ENCODE measurements at places on chromosomes 13 and 19. TPM values are rescaled to one million over a fixed set of nuclear protein-coding genes. Genes with fewer than 3 reads are reported as not detected.

The CEACAM19 gene
- 4.1 TPM for total RNA-seq

The CYP4F3 gene
- 0.82 TPM for total RNA-seq

The AXL gene
- 48.2 TPM for total RNA-seq

The ELANE gene
- total RNA-seq = 0.89 TPM

The AKT2 gene
- total RNA-seq = 102 TPM

The TNFSF13B gene
- total RNA-seq = 12.2 TPM

The LGALS7B gene
- not detected for total RNA-seq

The CD209 gene
- total RNA-seq = 9.2 TPM

The PLPPR3 gene
- 1.9 TPM for total RNA-seq

The RNF225 gene
- total RNA-seq = 1.9 TPM

The LILRB4 gene
- total RNA-seq = 16.5 TPM

The PEAK3 gene
- total RNA-seq = 8.5 TPM

The PCDH9 gene
- 3.4 TPM for total RNA-seq

The KLK12 gene
- not detected for total RNA-seq

The TUBB4A gene
- 0.65 TPM for total RNA-seq

The ENOX1 gene
- total RNA-seq = 1.5 TPM

The RASAL3 gene
- total RNA-seq = 27.1 TPM

- H3K4me3 ChIP-seq = no peak overlapping the region
- no peak overlapping the region for H3K27ac ChIP-seq
- DNase-seq = no peak
- no peaks in the 10 kb centered on the region for H3K27me3 ChIP-seq
- no peaks in the 10 kb centered on the region for H3K36me3 ChIP-seq
These were observed 12.5 kb downstream of the INTS6 start for GRCh38 chr13:51440381-51440780.

DNA sequence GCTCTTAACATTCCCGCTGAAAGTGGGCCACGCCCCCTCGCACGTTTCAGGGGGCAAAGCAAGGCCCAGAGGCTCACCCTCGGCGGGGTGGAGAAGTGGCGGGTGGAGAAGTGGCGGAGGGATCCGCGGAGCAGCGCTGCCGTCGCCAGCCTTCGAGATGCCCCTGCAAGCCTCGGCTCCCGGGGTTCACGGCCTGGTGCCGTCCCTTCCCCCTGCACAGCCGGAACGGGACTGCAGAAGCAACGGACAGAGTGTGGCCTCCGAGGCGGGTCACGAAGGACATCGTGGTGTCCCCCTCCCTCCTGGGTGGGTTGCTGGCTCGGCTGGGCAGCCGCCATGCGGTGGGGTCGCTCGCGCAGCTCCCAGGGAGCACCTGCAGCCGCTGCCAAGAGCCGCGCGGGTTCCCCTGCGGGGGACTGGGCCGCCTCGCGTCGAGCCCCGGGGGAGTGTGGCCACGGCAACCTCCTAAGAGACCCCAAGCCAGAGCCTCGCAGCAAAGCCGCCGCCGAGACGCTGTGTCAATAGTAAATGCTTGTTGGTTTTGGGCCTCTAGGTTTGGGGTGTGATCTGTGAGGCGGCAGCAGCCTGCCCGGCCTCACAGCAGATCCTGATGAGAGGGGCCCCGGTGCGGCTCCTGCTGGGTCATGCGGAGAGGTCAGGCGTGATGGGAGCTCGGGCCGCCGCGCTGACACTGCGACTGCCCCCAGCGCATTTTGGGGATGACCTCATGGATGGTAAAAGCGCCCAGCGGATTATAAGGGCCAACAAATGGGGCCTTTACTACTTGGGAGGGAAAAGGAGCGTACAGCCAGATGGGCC is 5.5 kb downstream of the TPGS1 start:
- no peak overlapping the region for H3K4me3 ChIP-seq
- no peaks in the 10 kb centered on the region for H3K27me3 ChIP-seq
- peaks cover 6% of the 10 kb centered on the region for H3K4me1 ChIP-seq
- H3K27ac ChIP-seq = no peak overlapping the region
- H3K36me3 ChIP-seq = no peaks in the 10 kb centered on the region

GRCh38 chr13:42219051-42219450 is 52.9 kb upstream of the AKAP11 start:
- no peaks in the 10 kb centered on the region for H3K27me3 ChIP-seq
- no peaks in the 10 kb centered on the region for H3K4me1 ChIP-seq
- no peaks in the 10 kb centered on the region for H3K36me3 ChIP-seq
- no peak for DNase-seq

DNA sequence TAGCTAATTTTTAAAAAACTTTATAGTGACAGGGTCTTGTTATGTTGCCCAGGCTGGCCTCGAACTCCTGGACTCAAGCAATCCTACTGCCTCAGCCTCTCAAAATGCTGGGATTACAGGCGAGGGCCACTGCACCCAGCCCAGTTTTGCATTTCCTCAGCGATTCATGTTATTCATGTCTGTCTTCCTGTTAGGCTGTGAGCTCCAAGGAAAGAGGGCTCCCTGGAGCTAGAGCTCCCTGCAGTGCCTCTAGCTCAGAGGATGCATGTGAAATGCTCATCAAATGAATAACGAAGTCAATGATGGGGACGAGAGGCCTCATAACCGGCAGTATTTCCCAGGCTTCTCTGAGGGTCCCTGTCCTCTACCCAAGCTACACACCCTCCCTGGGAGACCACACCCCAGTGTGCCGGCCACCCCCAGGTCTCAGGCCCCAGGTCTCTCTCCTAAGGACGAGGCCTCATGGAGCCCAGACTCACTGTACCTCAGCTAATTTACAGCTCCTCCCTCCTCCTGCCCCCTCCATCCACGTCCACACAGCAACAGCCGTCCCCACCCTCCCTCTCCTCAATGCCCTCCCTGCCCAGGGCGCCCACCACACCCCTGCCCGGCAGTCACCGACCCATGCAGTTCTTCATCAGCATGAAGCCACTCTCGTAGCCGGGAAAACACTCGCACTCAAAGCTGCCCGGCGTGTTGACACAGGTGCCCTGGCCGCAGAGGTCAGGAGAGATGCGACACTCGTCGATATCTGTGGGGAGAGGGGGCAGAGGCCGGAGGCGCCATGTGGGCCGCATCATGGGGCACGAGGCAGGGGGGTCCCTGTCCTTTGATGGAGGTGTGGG is 28.5 kb downstream of the FBN3 start:
- no peak overlapping the region for H3K4me3 ChIP-seq
- DNase-seq = peak; percentile 57
- H3K4me1 ChIP-seq = no peaks in the 10 kb centered on the region
- H3K27me3 ChIP-seq = no peaks in the 10 kb centered on the region

DNA sequence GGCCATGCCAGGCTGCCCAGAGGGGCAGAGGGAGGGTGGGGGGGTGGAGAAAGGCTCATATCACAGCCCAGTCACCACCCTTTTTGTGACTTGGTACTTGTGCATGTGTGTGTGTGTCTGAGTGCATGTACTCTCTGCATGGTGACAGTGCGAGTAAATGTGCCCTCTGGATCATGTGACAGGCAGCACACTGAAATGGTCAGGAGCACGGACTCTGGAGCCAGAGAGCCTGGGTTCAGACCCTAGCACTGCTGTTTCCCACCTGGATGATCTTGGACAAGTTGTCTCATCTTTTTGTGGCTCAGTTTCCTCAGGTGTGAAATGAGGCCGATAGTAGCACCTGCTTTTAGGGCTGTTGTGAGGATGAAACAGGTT is 2.0 kb downstream of the CIC start:
- peak overlapping the region; percentile 92 for H3K27ac ChIP-seq
- DNase-seq = no peak
- peak overlapping the region; percentile 60 for H3K4me3 ChIP-seq
- H3K36me3 ChIP-seq = no peaks in the 10 kb centered on the region

GRCh38 chr13:99296398-99296797 is 10.8 kb downstream of the GPR183 start:
- H3K27me3 ChIP-seq = no peaks in the 10 kb centered on the region
- no peak overlapping the region for H3K27ac ChIP-seq

- H3K36me3 ChIP-seq = peaks cover 36% of the 10 kb centered on the region
- DNase-seq = no peak
- no peaks in the 10 kb centered on the region for H3K27me3 ChIP-seq
- peaks cover 56% of the 10 kb centered on the region for H3K4me1 ChIP-seq
- no peak overlapping the region for H3K4me3 ChIP-seq
- no peak overlapping the region for H3K27ac ChIP-seq
These were observed 2.7 kb downstream of the PIAS4 start for GRCh38 chr19:4009990-4010807.

GRCh38 chr19:39247701-39248664 is 673 bp downstream of the IFNL4 start:
- no peak for DNase-seq
- no peaks in the 10 kb centered on the region for H3K4me1 ChIP-seq
- H3K4me3 ChIP-seq = no peak overlapping the region
- H3K36me3 ChIP-seq = no peaks in the 10 kb centered on the region
- no peak overlapping the region for H3K27ac ChIP-seq

- no peaks in the 10 kb centered on the region for H3K27me3 ChIP-seq
- H3K27ac ChIP-seq = peak overlapping the region; percentile 77
- peaks cover 3% of the 10 kb centered on the region for H3K4me1 ChIP-seq
- H3K36me3 ChIP-seq = no peaks in the 10 kb centered on the region
- DNase-seq = peak; percentile 56
These were observed 29.8 kb downstream of the RAB20 start for GRCh38 chr13:110531671-110532083.

DNA sequence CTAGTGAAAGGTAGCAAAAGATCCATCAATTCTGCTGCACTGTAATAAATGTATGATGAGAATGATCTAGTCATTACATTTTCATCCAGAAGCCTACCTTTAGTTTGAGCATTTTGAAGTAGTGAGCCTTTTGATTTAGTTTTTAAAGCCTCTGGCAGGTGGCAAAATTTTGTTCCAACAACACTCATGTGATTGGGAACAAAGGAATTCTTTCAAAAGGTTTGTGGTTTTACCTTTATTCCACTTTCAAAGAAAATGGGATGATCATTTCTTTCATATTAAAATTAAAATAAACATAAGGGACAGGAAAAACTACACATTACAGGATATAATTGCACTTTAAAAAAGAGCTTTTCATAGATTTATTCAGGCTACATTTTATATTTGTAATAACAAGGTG is 260.2 kb downstream of the DACH1 start:
- no peaks in the 10 kb centered on the region for H3K36me3 ChIP-seq
- H3K27ac ChIP-seq = no peak overlapping the region
- no peaks in the 10 kb centered on the region for H3K4me1 ChIP-seq

DNA sequence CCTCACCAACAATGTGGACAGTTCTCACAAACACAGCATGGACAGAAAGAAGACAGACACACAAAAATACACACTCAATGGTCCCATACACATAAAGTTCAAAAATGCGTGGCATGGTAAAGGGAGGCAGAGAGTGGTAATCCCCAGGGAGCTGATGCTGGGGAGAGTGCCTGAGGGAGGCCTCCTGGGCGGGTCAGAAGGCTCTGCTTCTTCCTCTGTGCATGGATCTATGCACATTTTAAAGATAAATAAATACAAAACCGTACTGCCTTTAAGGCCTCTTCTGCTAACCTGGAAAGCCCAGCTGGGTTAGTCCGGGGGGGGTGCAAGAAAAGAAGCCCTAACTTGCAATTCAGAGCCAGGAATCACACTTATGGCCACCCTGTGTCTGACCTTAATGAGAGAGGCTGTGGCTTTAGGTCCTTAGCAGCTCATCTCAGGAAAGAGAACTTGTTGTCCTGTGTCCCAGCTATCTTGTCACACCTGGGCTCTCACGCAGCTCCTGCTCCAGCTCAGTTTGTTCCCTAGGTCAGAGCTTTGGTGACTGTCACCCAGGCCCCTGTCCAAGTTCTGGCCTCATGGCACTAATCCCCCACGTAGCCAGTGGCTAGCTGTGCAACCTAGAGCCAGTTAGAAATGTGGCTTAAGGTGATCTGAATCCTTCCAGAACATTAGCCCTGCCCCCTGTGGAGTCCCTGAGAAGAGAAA is 28.5 kb downstream of the POP4 start:
- H3K27ac ChIP-seq = no peak overlapping the region
- H3K27me3 ChIP-seq = no peaks in the 10 kb centered on the region
- no peak for DNase-seq

DNA sequence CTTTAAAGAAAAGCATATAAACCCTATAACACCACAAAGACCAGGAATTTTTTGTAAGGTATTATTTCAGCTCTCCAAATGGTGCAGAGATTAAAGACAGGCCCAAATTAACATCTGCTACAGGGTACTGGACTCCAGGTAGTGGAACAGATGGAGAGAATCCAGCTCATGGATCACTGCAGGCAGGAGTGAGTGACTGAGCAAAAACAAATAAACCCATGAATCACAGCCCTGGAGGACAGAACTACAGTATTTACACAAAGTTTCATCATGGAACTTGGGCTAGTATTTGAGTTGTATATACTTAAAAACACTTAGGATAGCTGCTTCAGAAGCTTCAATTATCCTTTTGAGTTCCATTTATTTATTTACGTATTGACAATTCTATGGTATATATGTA is 132.8 kb upstream of the SPRY2 start:
- H3K27me3 ChIP-seq = no peaks in the 10 kb centered on the region
- DNase-seq = no peak
- peaks cover 24% of the 10 kb centered on the region for H3K4me1 ChIP-seq
- no peak overlapping the region for H3K4me3 ChIP-seq
- H3K27ac ChIP-seq = no peak overlapping the region
- no peaks in the 10 kb centered on the region for H3K36me3 ChIP-seq

DNA sequence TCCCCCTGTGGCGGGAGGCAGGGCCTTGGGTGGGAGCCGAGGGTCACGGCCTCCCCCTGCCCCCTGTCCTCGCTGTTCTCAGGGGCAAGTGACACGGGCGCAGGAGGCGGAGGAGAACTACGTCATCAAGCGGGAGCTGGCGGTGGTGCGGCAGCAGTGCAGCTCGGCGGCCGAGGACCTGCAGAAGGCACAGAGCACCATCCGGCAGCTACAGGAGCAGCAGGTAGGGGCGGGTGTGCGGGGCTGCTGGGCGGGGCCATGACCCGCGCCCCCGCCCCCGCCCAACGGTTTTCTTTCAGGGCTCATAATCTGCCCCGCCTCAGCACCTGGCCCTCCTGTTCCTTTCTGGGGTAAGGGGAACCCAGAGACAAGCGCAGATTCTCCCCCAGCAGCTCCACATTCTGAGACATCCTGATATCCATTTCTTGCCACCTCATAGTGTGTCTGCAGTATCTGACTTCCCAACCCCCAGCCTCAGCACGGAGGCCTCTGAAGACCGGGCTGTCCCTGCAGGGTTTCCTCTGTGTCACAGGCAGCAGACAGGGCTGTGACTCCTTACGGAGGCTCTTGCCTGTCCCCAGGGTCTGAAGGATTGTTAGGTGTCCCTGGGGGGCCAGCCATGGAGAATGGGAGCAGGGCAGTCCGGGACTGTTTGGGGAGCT is 15.9 kb downstream of the PRR36 start:
- no peaks in the 10 kb centered on the region for H3K27me3 ChIP-seq
- DNase-seq = no peak
- peaks cover 18% of the 10 kb centered on the region for H3K4me1 ChIP-seq
- H3K27ac ChIP-seq = no peak overlapping the region

DNA sequence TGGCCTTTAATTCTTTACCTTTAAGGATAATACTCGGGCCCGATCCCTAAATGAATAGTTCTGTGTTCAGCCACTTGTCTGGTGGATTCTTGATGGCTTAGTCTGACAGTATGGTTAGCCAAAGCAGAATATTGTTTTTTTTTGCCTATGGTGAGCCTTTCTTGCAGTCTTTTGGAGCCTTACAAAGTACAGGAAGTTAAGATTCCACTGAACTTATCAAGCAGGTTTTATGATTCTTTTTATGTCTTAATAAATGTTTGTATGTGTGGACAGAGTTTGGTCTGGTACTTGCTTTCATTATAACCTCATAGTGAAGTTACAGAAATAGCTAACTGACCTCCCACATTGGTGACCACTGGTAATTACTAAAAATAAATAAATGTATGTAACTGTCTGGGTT is 17.1 kb downstream of the PCCA start:
- H3K27me3 ChIP-seq = no peaks in the 10 kb centered on the region
- no peak overlapping the region for H3K4me3 ChIP-seq
- H3K4me1 ChIP-seq = no peaks in the 10 kb centered on the region
- no peak for DNase-seq

GRCh38 chr13:70784207-70784989 is 676.1 kb upstream of the KLHL1 start:
- no peaks in the 10 kb centered on the region for H3K36me3 ChIP-seq
- no peak for DNase-seq
- no peaks in the 10 kb centered on the region for H3K4me1 ChIP-seq
- H3K4me3 ChIP-seq = no peak overlapping the region
